ENCODE measurements at places on chromosomes 5 and 9. TPM values are rescaled to one million over a fixed set of nuclear protein-coding genes. Genes with fewer than 3 reads are reported as not detected.

Gene QRFP
- not detected for total RNA-seq

- no peak overlapping the region for H3K27ac ChIP-seq
- no peaks in the 10 kb centered on the region for H3K36me3 ChIP-seq
- H3K4me3 ChIP-seq: no peak overlapping the region
- DNase-seq: no peak
Observed at GRCh38 chr5:172637740-172638139, 3.3 kb upstream of the NEURL1B start.

DNA sequence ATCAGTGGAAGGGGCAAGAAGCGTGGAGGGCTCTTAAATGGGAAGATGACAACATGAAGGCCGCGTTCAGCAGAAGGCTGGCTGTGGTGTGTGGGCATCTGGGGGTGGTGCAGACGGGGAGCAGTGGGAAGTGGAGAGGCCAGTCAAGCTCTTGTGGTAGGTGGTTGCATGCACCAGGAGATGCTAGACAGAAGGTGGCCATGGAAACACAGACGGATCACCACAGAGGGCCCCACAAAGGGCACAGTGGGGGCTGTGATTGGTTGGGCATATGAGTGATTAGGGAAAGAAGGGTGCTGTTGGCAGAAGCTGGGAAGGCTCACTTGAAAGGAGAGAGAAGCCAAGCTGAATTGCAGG, 14.7 kb downstream of the MTMR12 start:
- DNase-seq: no peak
- no peak overlapping the region for H3K27ac ChIP-seq
- no peak overlapping the region for H3K4me3 ChIP-seq
- H3K27me3 ChIP-seq: no peaks in the 10 kb centered on the region

DNA sequence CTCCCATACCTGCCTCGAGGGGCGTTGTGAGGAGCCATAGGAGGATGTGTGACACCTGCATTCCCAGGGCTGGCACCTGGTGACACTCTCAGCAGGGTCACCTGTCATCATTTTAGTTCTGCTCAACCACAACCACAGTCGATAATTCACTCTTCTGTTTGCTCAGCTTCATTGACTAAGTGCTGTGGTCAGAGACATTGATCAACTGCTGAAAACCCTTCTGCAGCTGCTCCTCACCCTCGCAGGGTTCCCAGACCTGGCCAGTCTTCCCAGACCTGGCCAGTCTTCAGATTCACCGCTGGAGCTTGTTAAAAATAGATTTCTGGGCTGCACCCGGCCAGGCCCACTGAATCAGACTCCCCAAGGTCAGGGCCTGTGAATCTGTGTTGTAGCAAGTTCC, 92.8 kb downstream of the MVB12B start:
- H3K27ac ChIP-seq: no peak overlapping the region
- no peaks in the 10 kb centered on the region for H3K36me3 ChIP-seq
- H3K4me3 ChIP-seq: no peak overlapping the region
- H3K4me1 ChIP-seq: peaks cover 10% of the 10 kb centered on the region
- DNase-seq: no peak
- H3K27me3 ChIP-seq: no peaks in the 10 kb centered on the region

GRCh38 chr9:35954942-35955546, 2.9 kb downstream of the OR2S2 start:
- no peak overlapping the region for H3K27ac ChIP-seq
- no peak overlapping the region for H3K4me3 ChIP-seq
- no peaks in the 10 kb centered on the region for H3K4me1 ChIP-seq
- peak; percentile 26 for DNase-seq
- peaks cover 20% of the 10 kb centered on the region for H3K27me3 ChIP-seq

Gene TRIM41
- 40.8 TPM for total RNA-seq

DNA sequence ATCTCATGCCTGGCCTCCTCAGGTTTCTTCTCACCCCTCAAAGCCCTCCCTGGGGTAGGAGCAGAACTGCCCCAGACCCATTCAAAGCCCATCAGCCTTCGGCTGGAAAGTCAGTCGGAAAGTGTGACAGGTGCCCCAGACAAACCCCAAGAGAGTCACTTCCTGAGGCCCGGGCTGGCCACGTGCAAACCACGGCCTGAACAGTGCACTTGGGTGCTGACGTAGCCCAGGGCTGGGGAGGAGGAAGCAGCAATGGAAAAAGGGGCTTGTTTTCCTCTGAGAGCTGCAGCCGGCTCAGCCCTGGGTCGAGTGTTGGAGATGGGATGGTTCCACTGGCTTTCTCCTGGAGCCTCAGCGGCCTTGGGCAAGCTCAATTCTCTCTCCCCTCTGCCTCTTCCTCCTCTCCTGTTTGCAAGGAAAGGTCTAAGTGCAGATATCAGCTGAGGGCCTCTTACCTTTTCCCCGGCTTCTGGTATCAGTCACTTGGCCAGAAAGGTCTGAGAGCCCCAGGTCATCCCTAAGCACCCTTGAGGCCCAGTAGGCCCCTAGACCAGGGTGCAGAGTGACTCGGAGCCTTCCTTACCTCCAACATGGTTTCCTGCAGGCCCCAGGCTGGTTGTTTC, 5.9 kb upstream of the EGR1 start:
- no peak overlapping the region for H3K4me3 ChIP-seq
- H3K4me1 ChIP-seq: peaks cover 42% of the 10 kb centered on the region
- peak overlapping the region; percentile 38 for H3K27ac ChIP-seq
- H3K36me3 ChIP-seq: no peaks in the 10 kb centered on the region

Gene SOX30
- not detected for total RNA-seq

Gene DDX41
- 73.2 TPM for total RNA-seq

- no peak overlapping the region for H3K4me3 ChIP-seq
- H3K4me1 ChIP-seq: no peaks in the 10 kb centered on the region
- H3K36me3 ChIP-seq: no peaks in the 10 kb centered on the region
- DNase-seq: no peak
Observed at GRCh38 chr5:149628846-149629388, 47.6 kb downstream of the ARHGEF37 start.

Gene PKD2L2
- total RNA-seq: not detected

GRCh38 chr9:112411626-112412027, 31.7 kb downstream of the HSDL2 start:
- H3K36me3 ChIP-seq: peaks cover 15% of the 10 kb centered on the region
- no peaks in the 10 kb centered on the region for H3K27me3 ChIP-seq
- no peak overlapping the region for H3K27ac ChIP-seq
- H3K4me3 ChIP-seq: no peak overlapping the region

Gene FOXI1
- not detected for total RNA-seq

GRCh38 chr9:12934545-12935272, 159.9 kb downstream of the LURAP1L start:
- no peak overlapping the region for H3K27ac ChIP-seq
- H3K27me3 ChIP-seq: no peaks in the 10 kb centered on the region
- no peaks in the 10 kb centered on the region for H3K4me1 ChIP-seq
- H3K36me3 ChIP-seq: no peaks in the 10 kb centered on the region
- H3K4me3 ChIP-seq: no peak overlapping the region
- no peak for DNase-seq

Gene KCNV2
- total RNA-seq: not detected

Gene TRUB2
- total RNA-seq: 8.2 TPM

GRCh38 chr9:92608909-92609445, 61.0 kb downstream of the IPPK start:
- H3K4me3 ChIP-seq: no peak overlapping the region
- H3K27ac ChIP-seq: no peak overlapping the region
- H3K36me3 ChIP-seq: peaks cover 14% of the 10 kb centered on the region
- H3K27me3 ChIP-seq: no peaks in the 10 kb centered on the region
- H3K4me1 ChIP-seq: no peaks in the 10 kb centered on the region

DNA sequence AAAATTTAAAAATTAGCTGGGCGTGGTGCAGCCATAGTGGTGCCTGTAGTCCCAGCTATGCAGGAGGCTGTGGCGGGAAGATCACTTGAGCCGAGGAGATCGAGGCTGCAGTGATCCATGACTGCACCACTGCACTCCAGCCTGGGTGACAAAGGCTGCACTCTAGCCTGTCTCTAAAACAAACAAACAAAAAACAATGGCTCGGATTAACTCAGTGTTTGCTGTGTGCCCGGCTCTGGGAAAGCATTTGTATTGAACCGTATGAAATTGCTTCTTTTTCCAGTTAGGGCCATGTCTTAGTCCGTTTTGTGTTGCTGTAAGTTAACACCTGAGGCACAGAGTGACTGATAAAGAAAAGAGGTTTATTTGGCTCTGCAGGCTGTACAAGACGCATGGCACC, 62.6 kb downstream of the CFAP77 start:
- H3K36me3 ChIP-seq: no peaks in the 10 kb centered on the region
- H3K27ac ChIP-seq: no peak overlapping the region
- DNase-seq: no peak
- H3K4me3 ChIP-seq: no peak overlapping the region
- H3K4me1 ChIP-seq: no peaks in the 10 kb centered on the region
- no peaks in the 10 kb centered on the region for H3K27me3 ChIP-seq

GRCh38 chr5:15500325-15501001, 483 bp downstream of the FBXL7 start:
- no peaks in the 10 kb centered on the region for H3K36me3 ChIP-seq
- no peaks in the 10 kb centered on the region for H3K4me1 ChIP-seq
- no peak overlapping the region for H3K4me3 ChIP-seq

DNA sequence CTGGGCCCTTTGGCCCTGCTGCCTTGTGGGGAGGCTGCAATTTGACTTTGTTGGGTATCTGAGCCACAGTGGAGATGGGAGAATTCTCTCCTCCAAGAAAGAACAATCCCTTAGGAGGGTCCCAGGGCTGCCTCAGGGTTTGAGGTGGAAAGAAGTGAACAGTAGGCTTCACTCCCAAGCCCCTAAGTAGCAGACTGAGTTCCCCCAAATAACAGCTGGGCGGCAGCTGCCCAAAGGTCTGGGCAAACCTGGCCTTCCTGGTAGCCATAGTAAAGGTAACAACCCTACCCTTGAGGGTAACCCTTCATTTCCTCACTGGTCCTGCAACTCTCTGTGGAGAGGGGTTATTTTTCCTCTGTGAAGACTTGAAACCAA, 746 bp downstream of the RGS3 start:
- no peaks in the 10 kb centered on the region for H3K36me3 ChIP-seq
- no peak for DNase-seq
- H3K4me3 ChIP-seq: no peak overlapping the region

GRCh38 chr5:6659941-6660684, 26.9 kb downstream of the SRD5A1 start:
- no peaks in the 10 kb centered on the region for H3K27me3 ChIP-seq
- H3K4me1 ChIP-seq: no peaks in the 10 kb centered on the region
- peaks cover 24% of the 10 kb centered on the region for H3K36me3 ChIP-seq
- DNase-seq: no peak

Gene CFAP157
- not detected for total RNA-seq

GRCh38 chr5:57783693-57784092, 301.1 kb upstream of the ACTBL2 start:
- H3K4me3 ChIP-seq: no peak overlapping the region
- H3K27ac ChIP-seq: no peak overlapping the region
- H3K36me3 ChIP-seq: no peaks in the 10 kb centered on the region
- H3K4me1 ChIP-seq: no peaks in the 10 kb centered on the region

DNA sequence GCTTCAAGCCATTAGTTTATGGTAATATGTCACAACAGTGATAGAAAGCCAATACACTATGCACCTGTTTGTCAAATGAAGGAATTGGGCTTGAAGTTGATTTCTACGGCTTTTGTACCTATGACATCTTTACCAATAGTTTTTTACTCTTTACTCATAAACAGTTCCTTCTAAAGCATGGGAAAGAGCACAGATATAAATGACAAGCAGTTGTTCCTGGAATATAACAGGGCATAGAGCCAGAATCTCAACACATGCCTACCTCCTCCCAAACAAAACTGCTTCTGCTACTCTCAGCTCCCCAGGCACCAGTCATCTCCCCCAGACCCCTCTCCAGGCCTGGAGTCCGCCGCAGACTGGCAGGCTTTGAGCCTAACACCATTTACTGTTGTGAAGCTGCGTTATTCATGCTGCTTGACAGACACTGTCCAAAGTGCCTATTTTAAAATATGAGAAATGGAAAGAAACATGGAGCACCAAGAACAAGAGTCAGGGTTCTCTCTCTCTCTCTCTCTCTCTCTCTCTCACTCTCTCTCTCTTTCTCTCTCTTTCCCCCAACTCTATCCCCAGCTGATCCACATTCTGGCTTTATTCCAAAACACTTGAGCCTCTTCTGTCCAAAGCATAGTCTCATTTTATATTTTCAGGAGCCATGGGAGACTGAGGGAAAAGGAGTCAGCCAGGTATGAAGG, 111.6 kb downstream of the ADRB2 start:
- H3K36me3 ChIP-seq: no peaks in the 10 kb centered on the region
- no peak overlapping the region for H3K27ac ChIP-seq
- no peak for DNase-seq
- H3K4me3 ChIP-seq: no peak overlapping the region
- H3K4me1 ChIP-seq: no peaks in the 10 kb centered on the region

DNA sequence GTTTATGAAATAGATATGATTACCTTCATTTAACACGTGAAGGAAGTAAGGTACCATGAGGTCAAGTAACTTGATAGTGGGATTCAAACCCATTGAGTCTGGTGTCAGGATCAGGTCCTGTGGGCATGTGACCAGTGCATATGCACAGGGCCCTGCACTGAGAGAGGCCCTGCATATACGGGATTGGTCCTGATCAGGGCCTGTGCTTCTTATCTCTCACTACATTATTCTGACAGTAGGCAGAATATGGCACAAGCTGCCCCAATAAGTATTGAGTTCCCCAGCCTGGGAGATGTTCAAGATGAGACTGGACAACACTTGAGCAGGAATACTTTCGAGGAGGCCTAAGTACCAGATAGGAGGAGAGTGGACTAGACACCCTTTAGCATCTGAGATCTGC, 44.0 kb downstream of the GALNT10 start:
- no peak for DNase-seq
- no peaks in the 10 kb centered on the region for H3K4me1 ChIP-seq

- H3K27ac ChIP-seq: no peak overlapping the region
- no peak overlapping the region for H3K4me3 ChIP-seq
- peak; percentile 54 for DNase-seq
- no peaks in the 10 kb centered on the region for H3K4me1 ChIP-seq
Observed at GRCh38 chr9:72292256-72292682, 72.7 kb downstream of the ZFAND5 start.

- H3K4me3 ChIP-seq: no peak overlapping the region
- H3K27ac ChIP-seq: no peak overlapping the region
- peaks cover 4% of the 10 kb centered on the region for H3K36me3 ChIP-seq
- peaks cover 6% of the 10 kb centered on the region for H3K4me1 ChIP-seq
Observed at GRCh38 chr5:134969166-134969565, 1.5 kb downstream of the CATSPER3 start.

GRCh38 chr5:77645158-77645994, 6.9 kb upstream of the OTP start:
- H3K4me1 ChIP-seq: peaks cover 26% of the 10 kb centered on the region
- peak overlapping the region; percentile 64 for H3K4me3 ChIP-seq
- no peak for DNase-seq
- H3K27me3 ChIP-seq: peaks cover 52% of the 10 kb centered on the region
- no peak overlapping the region for H3K27ac ChIP-seq

GRCh38 chr9:104748359-104749031, 1.0 kb downstream of the NIPSNAP3A start:
- H3K36me3 ChIP-seq: peaks cover 8% of the 10 kb centered on the region
- peaks cover 19% of the 10 kb centered on the region for H3K4me1 ChIP-seq
- DNase-seq: no peak
- H3K27me3 ChIP-seq: no peaks in the 10 kb centered on the region
- peak overlapping the region; percentile 82 for H3K4me3 ChIP-seq

- H3K36me3 ChIP-seq: no peaks in the 10 kb centered on the region
- H3K4me3 ChIP-seq: no peak overlapping the region
- H3K27me3 ChIP-seq: no peaks in the 10 kb centered on the region
- no peak overlapping the region for H3K27ac ChIP-seq
Observed at GRCh38 chr5:159582756-159583541, 252.7 kb upstream of the IL12B start.

Gene PIP5K1B
- total RNA-seq: 0.47 TPM
